Mesothelial cell of epicardium (in vitro differentiated cells): ENCODE measurements at places on chromosomes 7 and 10. TPM values are rescaled to one million over a fixed set of nuclear protein-coding genes. Genes with fewer than 3 reads are reported as not detected.

Gene ZC3HAV1L
- 1.7 to 2.2 TPM (median 1.9 TPM) in 3 replicates for total RNA-seq

Gene VWC2
- 0.27 to 0.32 TPM (median 0.29 TPM) in 3 replicates for total RNA-seq

- H3K4me1 ChIP-seq, result peaks cover 7% of the 10 kb centered on the region
- H3K36me3 ChIP-seq, result peaks cover 4% of the 10 kb centered on the region
- no peak overlapping the region for H3K27ac ChIP-seq
- no peak overlapping the region for H3K4me3 ChIP-seq
- no peak for DNase-seq
- H3K27me3 ChIP-seq, result peaks cover 2% of the 10 kb centered on the region
Measured at GRCh38 chr10:35299016-35299415, 37.3 kb upstream of the CCNY start.

DNA sequence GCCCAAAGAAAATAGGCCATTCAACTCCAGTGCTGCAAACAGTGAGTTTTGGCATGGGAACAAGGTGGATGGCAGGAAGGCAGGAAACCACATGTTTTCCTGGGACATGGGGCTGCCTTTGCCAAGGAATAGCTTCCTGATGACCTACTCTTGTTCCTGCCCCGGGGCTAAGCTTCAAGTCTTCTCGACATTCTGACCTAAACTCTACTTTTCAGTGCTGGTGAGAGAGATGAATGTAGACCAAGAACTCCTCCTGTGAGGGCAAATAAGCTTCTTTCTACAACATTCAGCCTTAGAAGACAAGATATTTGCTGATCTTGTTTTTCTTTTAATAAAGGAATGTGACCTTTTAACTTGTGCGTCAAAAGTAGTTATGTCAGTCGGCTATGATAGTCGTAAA, 199.0 kb downstream of the GPR37 start:
- no peaks in the 10 kb centered on the region for H3K36me3 ChIP-seq
- no peak overlapping the region for H3K27ac ChIP-seq
- no peak overlapping the region for H3K4me3 ChIP-seq

Gene CADPS2
- 1.9 to 2.7 TPM (median 2.3 TPM) in 3 replicates for total RNA-seq

GRCh38 chr10:14560791-14561765, 213.6 kb downstream of the FAM107B start:
- H3K4me3 ChIP-seq, result no peak overlapping the region
- H3K27me3 ChIP-seq, result no peaks in the 10 kb centered on the region
- H3K36me3 ChIP-seq, result peaks cover 2% of the 10 kb centered on the region
- H3K27ac ChIP-seq, result no peak overlapping the region
- no peak for DNase-seq
- peaks cover 21% of the 10 kb centered on the region for H3K4me1 ChIP-seq

DNA sequence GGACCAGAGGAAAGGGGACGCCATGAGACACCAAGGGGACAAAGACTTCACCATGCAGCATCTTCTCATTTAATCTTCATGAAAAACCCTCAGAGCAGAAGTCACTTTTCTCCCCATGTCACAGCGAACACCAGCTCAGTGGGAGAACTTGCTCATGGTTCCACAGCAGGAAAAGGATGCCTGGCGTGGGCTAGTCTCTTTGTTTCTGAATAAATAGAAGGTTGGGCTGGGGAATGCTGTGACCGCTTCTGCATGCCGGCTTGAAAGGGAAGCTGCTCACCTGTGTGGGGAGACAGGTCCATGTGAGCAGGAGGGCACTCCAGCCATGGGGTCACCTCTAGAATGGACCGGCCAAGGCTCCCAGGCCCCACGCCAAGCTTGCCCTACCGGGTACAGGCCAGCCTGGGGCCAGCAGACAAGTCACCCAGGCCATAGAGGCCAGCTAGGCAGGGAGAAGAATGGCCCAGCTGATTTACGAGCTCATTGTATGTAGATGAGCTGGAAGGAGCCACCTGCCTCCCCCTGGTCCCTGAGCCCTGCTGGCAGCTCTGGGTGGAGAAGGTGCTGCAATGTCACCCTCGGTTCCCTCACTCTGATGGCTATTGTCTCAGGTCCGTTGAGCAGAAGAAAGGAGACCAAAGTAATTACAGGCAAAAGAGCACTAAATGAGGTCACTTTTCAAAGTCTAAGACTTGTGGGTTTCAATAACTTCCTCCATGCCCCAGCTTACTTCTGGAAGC, 82.0 kb upstream of the PDZD8 start:
- H3K27ac ChIP-seq, result no peak overlapping the region
- no peaks in the 10 kb centered on the region for H3K36me3 ChIP-seq
- peaks cover 8% of the 10 kb centered on the region for H3K27me3 ChIP-seq
- DNase-seq, result no peak
- no peak overlapping the region for H3K4me3 ChIP-seq

DNA sequence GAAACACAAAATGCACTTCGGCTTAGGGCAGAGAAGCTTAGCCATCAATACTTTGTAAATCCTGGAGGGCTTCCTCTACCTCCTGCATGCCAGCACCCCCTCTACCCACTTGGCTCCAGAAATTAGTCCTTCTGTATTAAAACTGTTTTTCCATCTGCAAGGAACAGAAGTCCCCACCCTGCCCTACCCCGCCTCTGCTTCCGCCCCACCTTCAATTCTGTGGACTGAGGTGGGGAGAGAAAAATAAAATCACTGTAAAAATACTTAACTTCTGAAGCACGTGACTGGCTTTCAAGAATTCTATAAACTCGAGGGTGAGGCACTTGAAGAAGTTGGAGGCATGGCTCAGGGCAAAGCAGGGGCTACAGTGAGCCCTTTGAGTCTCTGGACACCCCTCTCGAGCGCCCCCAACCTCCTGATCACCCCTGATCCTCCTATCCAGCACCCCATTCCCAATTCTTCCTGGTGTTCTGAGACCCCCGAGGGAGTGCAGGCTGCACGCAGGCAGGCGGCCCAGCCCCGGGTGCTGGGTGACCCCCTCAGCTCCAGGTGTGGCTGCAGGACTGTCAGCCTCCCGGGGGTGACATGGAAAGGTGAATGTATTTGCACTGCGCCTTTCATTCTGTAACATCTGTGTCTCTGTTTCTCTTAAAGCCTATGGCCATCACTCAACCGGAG, 7.3 kb upstream of the KIAA1217 start:
- DNase-seq, result no peak
- no peaks in the 10 kb centered on the region for H3K36me3 ChIP-seq
- H3K27ac ChIP-seq, result peak overlapping the region; percentile 83

DNA sequence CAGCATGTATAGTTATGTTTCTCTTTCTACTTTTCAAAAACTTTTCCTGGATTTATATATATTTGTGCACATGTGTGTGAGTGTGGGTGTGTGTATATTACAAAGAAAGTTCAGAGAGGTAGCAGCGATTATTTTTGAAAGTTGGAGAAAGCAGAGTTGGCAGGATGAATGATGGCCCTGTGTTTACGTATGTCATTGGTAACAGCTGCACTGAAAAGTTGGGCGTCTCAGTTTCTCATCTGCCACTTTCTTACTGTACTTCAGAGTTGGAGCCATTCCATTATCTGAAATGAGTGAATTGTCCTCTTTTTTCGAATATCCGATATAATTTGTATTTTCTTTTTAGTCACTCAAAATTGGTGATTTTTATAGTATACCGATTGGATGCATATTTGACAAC, 172.2 kb downstream of the CDK14 start:
- DNase-seq, result no peak
- peak overlapping the region; percentile 36 for H3K27ac ChIP-seq
- H3K27me3 ChIP-seq, result no peaks in the 10 kb centered on the region
- no peak overlapping the region for H3K4me3 ChIP-seq

Gene AIMP2
- total RNA-seq, result 24.6 to 26.9 TPM (median 25.2 TPM) in 3 replicates

- no peaks in the 10 kb centered on the region for H3K27me3 ChIP-seq
- no peak overlapping the region for H3K27ac ChIP-seq
- no peak for DNase-seq
- no peak overlapping the region for H3K4me3 ChIP-seq
Measured at GRCh38 chr10:54011117-54011516, 789.9 kb downstream of the PCDH15 start.

Gene LRMDA
- total RNA-seq, result 2.0 to 3.3 TPM (median 2.7 TPM) in 3 replicates

GRCh38 chr7:27434756-27435400, 192.3 kb downstream of the EVX1 start:
- H3K27ac ChIP-seq, result peak overlapping the region; percentile 60
- H3K36me3 ChIP-seq, result no peaks in the 10 kb centered on the region
- no peaks in the 10 kb centered on the region for H3K27me3 ChIP-seq
- peaks cover 16% of the 10 kb centered on the region for H3K4me1 ChIP-seq

Gene UNCX
- total RNA-seq, result not detected in 3 replicates

- H3K4me3 ChIP-seq, result no peak overlapping the region
- no peak for DNase-seq
- no peaks in the 10 kb centered on the region for H3K4me1 ChIP-seq
- H3K27ac ChIP-seq, result no peak overlapping the region
Measured at GRCh38 chr10:43237128-43237527, 29.7 kb downstream of the RASGEF1A start.

Gene MSS51
- 4.9 to 5.6 TPM (median 5.0 TPM) in 3 replicates for total RNA-seq

Gene FAM25G
- total RNA-seq, result not detected in 3 replicates

Gene TCF7L2
- total RNA-seq, result 76.4 to 84.0 TPM (median 78.0 TPM) in 3 replicates

- no peaks in the 10 kb centered on the region for H3K27me3 ChIP-seq
- DNase-seq, result no peak
- H3K27ac ChIP-seq, result no peak overlapping the region
- H3K36me3 ChIP-seq, result no peaks in the 10 kb centered on the region
- H3K4me3 ChIP-seq, result no peak overlapping the region
- H3K4me1 ChIP-seq, result no peaks in the 10 kb centered on the region
Measured at GRCh38 chr10:68178592-68178991, 53.3 kb downstream of the ATOH7 start.
